ENCODE measurements at places on chromosomes 4 and X.

DNA sequence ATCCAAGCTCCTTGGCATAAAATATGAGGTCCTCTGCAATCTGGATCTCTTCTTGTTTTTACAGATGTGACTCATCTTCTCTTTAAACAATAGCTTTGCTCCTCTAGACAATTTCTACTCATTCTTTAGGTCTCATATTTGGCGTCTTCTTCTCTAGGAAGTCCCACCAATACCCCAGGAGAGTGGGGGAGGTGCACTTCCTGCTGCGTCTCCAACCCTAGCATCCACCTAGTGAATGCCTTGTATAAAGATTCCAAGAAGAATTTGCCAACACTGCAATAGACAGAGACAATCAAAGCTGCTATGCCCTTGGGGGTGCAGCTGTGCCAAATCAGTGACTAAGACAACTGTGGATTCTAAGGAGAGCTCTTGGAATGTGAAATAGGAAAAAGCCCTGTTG, 45.7 kb upstream of the SLC10A7 start:
- no peak for DNase-seq

- no peak for DNase-seq
Observed at GRCh38 chr4:88616275-88617150, 24.2 kb downstream of the HERC3 start.

GRCh38 chr4:157358439-157358838, 137.9 kb downstream of the GRIA2 start:
- no peak for DNase-seq

DNA sequence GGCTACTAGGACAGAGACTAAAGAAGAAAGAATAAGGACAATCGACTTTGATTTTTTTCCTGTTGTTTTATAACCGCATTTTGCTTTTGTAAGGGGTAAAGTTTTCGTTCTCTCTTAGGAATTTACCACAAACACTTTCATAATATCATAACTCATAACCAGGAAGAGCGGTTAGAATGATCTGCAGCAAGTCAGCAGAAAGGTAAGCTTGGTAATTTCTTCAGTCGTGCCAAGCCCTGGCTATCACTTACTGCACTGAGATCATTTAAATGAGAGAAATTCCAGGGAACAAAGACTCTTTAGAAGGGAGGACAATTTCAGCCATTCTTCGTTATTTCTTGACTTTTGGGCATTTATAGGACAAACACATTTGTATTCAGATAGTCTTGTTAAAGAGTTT, 258.1 kb downstream of the UNC5C start:
- DNase-seq, result peak; percentile 24

DNA sequence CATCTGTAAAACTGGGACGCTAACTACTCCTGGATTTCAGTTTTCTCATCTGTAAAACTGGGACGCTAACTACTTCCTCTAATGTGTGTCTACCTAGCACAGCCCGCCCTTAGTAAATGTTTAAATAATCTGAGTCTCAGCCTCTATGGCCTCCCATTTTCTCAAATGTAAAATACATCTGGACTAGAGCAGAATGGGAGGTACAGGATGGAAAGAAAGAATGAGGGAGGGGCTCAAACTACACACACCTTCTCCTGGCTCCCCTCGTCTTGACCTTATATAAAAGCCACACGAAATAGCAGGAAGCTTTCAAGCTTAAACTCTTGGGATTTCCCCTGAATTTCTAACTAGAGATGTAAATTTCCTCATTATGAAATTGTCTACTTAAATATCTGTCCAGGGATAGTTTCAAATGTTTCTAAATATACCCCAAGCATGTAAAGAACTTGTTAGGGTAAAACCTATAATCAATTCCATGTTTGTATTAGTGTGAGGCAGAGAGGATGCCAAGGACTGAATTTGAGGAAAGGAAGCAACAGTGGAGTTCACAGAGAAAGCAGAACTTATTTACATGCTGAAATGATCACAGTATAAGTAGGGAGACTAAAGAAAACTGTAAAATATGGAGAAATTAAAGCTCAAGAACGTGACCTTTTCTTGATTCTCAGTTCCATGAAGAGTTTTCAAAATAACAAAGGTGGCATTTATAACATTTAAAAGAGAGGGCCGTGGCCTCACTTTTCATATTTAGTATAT, 220.0 kb downstream of the NWD2 start:
- DNase-seq, result no peak

DNA sequence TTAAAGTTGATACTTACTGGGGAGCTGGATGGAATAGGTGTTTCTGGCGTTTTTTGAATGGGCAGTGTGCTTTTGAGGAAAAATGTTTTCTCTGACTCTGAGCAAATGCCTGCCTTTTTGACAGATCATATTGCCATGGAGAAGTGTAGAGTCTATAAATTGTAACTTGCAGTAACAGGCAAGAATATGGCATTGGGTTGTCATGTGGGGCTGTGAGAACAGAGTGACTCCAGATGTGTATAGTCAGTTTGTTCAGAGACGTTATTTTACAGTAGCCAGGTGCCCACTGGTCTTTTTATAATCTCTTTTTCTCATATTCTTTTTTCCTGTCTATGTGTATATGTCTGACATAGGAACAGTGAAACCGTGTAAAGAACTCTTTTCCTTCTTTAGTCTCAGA, 40.8 kb downstream of the RAPGEF2 start:
- no peak for DNase-seq

GRCh38 chr4:5618051-5618960, 90.1 kb downstream of the EVC2 start:
- DNase-seq, result no peak

DNA sequence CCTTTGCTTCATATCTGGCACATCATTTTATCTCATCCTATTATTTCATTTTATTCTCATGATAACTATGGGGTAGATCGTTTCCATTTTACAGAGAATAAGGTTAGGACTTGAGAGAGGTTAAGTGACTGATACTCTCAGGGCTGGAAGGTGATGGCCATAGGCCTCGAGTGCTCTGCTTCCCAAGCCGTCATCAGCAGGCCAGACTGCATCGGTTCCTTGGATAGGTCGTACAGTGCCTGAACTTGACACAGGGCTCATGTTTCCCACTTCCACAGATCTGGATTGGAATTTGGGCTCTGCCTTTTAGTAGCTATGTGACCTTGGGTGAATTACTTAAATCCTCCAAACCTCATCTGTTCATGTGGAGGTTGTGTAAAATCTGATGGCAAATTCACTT, 81.4 kb downstream of the TMEM131L start:
- no peak for DNase-seq

GRCh38 chr4:95048296-95048695, 290.5 kb downstream of the BMPR1B start:
- no peak for DNase-seq

- DNase-seq, result no peak
Observed at GRCh38 chr4:41747230-41748055, 1.1 kb downstream of the PHOX2B start.

DNA sequence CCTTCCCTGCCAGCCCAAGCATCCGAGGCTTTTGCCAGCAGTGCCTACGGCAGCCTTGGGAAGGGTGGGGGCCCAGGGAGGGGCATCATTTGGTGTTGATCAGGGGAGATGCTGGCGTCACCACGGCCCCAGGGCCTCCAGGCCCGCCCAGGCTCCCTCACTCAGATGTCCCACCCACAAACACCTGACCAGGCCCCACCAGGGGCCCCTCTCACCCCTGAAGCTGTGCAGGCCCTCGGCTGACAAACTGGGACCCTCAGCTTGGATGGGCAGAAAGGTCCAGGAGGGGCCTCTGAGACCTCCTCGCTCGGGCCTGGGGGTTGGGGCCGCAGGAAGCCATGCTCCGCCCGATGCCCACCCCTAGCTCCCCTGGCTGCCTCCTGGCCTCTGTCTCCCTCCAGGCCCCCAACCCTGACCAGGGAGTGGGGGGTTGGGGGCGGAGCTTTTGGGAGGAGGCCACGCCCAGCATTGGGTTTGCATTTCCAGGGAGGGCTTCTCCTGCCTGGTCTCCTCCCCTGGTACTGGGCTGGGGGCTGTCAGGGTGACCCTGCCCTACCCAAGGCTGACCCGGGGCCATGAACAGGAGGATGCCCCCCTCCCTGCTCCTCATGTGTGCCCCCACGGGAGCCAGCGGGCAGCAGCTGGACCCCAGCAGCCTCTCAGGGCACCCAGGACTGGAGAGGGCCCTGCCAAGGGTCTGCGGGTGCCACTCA, 33.4 kb upstream of the SPON2 start:
- no peak for DNase-seq

DNA sequence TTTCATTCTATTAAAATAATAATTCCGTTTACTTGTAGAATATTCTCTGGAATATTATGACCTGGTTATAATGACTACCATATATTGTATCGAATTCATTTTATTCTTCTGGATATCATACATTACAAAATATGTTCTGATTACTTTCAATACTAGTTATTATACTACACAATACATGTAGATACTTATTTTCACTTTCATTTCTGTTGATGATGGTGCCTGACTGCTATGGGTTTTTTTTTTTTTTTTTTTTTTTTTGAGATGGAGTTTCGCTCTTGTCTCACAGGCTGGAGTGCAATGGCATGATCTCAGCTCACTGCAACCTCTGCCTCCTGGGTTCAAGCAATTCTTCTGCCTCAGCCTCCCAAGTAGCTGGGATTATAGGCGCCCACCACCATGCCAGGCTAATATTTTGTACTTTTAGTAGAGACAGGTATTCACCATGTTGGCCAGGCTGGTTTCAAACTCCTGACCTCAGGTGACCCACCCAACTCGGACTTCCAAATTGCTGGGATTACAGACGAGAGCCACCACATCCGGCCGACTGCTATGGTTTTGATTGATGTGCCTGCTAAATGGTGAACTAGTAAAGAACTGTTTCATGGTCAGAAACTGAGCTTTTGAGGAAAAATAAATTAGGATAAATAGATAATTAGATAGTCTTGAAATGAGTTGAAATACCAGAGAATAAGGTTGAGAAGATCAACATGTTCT, 39.5 kb downstream of the PCDH10 start:
- no peak for DNase-seq

GRCh38 chr4:7771541-7772507, 167.8 kb downstream of the AFAP1 start:
- no peak for DNase-seq

GRCh38 chr4:85979276-85979675, 380.6 kb downstream of the MAPK10 start:
- no peak for DNase-seq

DNA sequence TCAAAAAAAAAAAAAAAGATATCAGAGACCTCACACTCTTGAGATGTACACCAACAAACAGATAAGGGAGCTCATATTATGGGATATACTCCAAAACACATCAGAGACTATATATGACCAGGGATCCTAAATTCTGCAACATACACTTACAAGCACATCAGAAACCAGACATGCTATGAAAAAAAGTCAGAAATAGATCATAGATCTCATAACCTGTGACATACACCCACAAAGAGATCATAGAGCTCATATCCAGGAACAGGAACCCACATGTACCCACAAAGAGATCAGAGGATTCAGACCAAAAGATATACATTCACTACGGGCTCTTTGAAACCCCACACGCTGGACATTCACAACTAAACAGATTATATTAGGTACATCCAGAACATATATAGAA, 30.1 kb downstream of the SUV39H1 start:
- no peak for DNase-seq

DNA sequence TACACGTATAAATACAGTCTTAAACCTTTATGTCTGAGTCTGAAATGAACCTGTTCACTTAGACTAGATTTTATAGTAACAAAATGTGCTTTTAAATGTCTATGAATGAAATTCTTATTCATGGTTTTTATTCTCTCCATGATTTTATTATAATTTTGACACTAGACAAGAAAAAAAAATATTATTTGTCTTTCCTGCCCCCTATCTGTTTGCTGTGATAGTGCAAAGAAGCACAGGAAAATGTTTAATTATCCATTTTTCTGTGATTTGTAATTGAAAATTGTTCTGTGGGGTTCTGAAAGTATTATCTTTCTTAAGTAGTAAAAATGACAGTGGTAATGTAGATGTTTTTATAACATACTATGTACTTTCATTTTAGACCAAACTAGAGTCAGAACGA, 52.0 kb downstream of the INTS6L start:
- no peak for DNase-seq

DNA sequence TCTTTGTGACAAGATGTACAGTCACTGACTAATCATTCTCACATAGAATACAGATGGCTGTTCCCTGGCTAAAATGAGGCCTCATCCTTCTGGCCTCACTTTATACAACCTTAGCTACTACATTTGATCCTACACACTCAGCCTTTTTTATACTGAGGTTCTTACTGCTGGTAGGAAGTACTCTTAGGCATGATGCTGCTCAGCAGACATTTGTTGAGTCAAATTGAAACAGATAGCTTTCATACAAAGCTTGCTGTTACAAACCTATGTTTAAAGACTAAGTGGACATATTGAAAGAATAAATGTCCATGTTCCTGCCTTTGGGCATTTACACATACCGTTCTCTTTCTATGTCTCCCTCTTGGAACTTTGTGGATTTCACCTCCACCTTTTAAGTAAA, 154.9 kb downstream of the NPFFR2 start:
- peak; percentile 2 for DNase-seq

DNA sequence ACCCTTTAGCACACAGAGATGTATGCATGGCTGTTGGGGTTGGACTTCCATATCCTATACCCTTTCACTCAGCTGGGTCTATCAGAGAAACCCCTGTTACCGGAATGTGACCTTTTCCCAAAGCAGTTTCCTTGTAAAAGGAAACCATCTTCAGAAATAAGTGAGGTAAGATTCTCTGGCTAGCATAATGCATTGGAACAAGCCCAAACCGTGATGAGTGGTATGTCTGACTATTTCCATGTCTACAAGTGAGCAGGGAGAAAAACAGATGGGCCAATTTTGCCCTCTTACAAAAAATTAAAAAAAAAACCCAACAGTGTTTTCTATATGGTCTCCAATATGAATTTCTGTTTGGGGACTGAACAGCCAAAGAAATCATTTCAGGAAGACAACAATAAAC, 283.9 kb downstream of the SMARCA1 start:
- no peak for DNase-seq

GRCh38 chr4:117847849-117848248, 186.4 kb upstream of the NDST3 start:
- DNase-seq, result no peak
